Stomach (tissue), 19 donors: ENCODE measurements at places on chromosomes 2 and 18. TPM values are rescaled to one million over a fixed set of nuclear protein-coding genes. Genes with fewer than 3 reads are reported as not detected.

DNA sequence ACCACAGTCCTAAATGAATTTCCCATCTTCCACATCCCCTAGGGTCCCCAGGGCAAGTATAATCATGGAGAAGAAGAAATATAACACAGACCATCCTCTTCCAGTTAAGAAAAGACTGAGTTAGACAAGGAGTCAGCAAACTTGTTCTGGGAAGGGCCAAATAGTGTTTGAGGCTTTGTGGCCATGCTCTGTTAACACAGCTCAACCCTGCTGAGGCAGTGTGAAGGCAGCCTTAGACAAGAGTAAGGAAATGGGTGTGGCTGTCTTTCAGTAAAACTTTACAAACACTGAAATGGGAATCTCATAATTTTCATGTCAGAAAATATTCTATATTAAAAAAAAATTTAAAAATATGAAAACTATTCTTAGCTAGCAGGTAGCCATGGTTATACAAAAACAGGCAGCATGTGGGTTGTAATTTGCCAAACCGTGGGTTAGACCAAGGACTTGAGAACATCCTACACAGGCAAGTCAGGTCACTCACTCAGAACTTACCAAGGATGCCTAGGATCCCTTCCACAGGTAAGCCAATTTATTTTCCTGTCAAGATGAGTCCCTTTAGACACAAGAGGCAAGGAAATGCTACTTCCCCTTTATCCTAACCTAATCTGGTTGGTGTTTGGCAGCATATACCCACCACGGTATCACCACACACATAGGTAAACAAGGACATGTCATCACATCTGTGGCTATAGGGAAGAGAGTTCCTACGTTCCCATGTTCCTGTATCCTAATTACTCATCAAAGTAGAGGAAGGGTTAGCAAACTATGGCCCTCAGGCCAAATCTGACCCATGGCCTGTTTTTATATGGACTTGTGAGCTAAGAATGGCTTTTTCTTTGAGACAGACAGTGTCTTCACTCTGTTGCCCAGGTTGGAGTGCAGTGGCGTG, 31.9 kb downstream of the C2orf74 start:
- peak; percentile 16 for DNase-seq

DNA sequence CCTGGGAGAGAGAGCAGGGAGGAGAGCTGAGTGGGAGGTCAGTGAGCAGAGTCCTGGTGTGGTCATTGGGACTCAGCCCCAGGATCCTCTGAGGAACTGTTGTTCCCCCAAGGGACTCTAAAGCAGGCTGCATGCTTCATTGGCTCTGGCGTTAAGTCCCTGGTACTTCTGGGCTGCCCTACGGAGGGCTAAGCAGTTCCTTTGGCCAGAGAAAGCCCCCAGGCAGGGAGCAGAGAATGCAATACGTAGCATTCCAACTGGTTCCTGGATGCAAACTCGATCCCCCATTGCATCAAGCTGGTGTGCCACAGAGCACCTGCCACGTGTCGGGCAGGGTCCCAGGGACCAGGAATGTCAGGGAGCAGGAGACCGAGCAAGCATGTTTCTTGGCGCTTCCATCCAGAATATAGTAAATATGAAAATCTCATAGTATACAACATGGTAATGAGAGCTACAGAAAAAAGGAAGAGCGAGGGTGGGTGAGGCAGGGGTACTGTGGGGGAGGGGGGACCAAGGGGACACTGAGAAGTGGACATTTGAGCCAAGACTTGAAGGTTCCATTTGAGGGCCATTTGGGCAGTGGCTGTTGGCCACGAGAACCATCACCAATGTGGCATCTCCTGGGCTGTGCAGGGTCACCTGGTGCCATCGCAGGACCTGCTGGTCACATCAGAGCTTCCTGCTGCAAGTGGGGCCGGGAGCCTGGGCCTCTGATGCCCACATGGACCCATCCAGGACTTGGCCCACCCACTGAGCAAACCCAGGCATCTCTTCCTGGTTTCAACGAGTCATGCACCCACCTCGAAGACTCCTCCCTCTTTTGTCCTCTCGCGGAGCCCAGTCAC, 160.4 kb downstream of the ASB1 start:
- DNase-seq: peak; percentile 18

DNA sequence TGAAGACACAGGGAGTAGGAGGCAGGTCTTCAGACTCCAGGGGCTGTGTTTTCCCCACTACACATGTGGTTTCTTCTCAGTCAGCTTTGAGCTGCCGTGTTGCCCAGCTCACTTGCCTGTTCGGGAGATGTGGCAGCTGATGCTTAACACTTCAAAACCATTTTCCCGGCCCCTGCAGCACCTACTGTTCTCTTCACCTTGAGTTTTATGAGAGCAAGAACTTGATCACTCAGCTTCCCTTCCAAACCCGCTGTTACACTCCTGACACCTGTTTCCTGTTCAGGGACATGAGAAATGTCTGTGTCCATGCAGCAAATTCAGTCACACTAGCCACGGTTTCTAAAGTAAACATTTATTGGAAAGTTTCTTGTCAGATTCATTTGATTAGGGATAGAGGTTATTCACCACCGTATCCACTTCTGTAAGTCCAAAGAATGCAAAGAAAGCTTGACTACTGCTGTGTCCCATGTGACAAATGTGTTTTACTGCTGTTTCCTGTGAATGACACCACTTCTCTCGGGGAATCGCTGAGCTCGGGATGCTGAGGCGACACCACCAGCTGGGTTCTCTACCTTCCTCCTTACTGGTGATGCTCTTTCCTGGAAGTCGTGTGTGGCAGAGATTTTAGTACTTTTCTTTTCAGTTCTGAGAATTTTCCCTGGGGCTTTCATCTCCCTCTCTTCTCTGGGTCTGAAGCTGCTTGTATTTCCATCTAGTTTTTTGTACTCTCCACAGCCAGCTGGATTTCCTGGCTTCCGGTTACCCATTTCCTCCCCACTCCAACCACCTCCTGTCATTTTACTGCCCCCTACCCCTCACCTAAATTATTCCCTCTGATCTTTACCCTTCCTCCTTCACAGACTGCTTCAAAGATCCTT, 91.7 kb downstream of the KLF7 start:
- no peak for DNase-seq

Gene FKBP1B
- not detected for total RNA-seq

GRCh38 chr2:1659951-1660565, 84.3 kb downstream of the PXDN start:
- no peak for DNase-seq

DNA sequence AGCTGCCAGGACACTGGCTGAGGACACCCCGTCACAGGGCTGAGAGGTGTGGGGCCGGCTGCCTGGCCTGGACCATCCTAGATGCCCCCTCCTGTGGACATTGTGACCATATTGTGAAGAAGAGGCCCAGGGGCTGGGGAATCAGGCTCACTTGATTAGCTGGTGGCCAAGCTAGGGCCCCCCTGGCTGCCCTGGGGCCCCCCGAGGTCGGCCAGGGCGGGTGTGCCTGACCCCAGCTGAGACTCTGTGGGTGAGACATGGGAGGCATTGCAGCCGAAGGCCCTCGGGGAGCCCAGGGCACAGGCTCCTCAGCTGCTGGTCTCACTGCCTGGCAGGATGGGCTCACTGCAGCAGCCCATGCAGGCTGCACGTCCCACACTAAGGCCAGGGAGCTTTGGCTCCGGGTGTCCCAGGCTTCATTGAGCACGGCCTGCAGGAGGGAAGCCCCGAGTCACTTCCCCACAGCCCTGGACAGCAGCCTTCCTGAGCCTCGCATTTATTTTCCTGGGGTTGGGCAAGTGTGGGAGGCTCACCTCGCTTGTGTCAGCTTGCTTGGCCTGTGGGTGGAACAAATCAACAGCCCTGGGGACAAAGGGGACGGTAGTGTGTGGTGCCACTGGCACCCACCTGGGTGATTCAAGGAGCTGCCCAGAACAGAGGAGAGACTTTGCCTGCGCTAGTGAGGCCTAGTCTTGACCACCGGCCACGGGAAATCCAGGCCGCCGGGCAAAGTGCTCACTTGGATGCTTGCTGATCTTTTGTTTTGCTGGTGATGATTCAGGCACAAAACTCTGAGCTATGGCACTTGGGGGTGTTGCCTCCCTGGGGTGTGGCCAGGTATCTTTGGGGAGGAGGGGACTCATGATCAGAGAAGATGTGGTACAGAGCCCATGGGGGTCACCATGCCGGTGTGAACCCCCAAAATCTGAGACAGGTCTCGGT, 1.3 kb downstream of the GAL3ST2 start:
- DNase-seq: no peak

Gene SERPINB13
- not detected for total RNA-seq

DNA sequence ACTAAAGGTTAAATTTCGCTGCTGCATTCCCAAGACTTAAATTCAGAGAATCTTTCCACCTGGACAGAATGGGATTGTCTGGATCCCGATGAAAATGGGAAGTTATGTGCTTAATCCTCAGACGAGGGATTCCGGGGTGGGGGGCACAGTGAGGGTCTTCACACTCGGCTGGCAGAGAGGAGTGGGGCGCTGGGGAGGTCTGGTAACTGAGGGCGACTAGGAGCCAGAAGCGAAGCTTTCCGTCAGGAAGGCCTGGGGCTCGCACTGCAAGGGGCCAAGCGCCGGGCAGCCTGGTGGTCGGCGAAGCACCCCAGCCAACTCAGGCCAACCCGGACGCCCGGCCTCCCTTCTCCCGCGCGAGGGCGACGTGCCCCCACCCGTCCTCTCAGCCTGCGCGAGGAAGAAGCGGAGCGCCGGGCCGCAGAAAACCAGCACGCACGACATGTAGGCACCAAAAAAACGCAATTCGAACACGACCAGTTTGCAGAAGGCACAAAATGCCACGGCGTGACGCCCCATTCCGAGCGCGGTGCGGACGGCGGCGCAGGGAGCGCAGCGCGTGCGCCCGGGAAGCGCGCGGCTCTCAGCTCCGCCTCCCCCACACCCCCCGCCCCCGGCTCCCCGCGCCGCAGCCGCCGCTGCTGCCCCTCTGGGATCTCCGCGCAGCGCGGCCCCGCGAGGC, 188.1 kb downstream of the ZEB2 start:
- no peak for DNase-seq

Gene ST8SIA3
- total RNA-seq: not detected

DNA sequence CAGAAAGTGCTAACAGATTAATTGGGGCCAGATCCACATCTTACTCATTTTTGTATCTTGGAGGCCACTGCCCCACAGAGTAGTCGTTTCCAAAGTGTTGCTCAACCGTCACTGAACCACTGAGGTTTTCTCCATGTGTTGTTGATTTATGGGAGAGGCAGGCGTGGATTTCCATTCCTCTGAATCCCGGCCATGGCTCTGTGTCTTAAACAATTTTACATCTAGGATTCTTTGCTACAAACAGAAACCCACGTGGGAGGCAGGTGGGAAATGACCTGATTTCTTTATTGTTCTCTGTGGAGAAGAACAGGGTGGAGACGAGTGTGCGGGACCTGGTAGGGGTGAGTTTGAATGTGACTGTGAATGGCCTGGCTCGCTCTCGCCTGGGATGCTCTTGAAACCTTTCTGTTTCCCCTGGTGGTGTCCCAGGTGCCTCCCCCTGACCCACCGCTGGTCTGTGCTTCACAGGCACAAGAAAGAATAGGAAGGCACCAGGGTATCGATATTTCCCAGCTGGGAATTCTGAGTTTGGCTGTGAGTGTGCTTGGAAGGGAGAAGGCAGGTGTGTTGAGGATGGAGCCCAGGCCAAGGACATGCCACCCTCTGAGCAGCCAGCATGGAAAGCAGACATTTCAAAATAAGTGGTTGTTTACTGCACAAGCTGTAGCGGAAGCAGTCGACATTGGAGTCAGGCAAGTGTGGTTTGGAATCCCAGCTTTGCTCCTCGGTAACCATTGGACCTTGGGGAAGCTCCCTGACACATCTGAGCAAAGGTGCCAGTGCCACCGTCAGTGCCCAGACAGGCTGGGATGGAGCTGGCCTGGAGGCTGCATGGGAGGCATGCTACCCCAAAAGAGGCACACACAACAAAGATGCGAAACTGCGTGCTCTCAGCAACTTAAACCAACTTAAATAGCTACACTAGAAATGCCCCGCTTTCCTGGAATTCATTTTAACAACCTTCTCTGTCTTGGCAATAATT, 50.0 kb downstream of the LPIN1 start:
- DNase-seq: no peak

GRCh38 chr18:41969881-41970280, 14.8 kb downstream of the PIK3C3 start:
- no peak for DNase-seq

Gene CKAP2L
- 1.4 TPM for total RNA-seq

Gene PPM1G
- total RNA-seq: 33.0 TPM

GRCh38 chr2:106800976-106801655, 84.9 kb downstream of the ST6GAL2 start:
- DNase-seq: no peak

GRCh38 chr2:211455216-211455841, 898.9 kb downstream of the CPS1 start:
- DNase-seq: peak; percentile 79

DNA sequence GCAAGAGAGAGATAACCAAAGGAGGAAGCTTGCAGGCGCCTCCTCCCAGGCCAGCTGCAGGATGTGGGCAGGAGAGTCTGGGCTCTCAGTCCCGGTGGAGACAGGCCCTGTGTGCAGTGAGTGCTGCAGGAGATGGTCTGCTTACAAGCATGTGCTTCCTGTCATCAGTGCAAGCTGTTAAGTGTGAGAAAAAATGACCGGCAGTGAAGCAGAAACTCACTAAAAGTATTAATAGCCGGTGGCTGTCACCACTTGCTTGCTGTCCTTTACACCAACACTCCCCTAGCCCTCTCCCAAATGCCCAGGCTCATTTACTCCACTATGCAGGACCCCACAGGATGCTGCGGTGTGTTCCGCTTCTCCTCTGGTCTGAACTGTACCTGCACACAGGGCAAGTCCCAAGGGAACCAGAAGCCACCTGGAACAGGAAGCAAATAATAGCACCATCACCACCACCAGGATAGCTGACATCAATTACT, 435.6 kb upstream of the HS6ST1 start:
- no peak for DNase-seq

GRCh38 chr2:8636721-8637636, 44.9 kb upstream of the ID2 start:
- DNase-seq: no peak

GRCh38 chr2:157150747-157151146, 106.8 kb upstream of the GALNT5 start:
- DNase-seq: no peak

DNA sequence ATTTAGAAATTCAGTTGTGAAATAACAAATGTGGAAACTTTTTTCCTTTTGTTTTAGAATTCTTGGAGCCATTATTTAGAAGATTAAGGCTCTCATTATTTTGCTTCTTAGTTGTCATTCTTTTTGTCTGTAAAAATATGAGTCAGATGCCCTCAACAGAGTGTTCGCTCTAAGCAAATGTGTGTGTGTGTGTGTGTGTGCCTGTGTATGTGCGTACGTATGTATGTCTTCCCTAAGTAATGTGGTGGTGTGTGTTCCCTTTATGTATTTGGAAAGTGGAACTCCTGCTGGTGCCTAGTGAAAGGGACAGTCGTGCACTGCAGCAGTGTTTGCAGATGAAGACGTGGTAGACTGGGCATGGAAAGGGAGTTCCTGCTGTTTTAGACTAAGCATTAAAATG, 27.5 kb downstream of the ZNF407 start:
- no peak for DNase-seq

DNA sequence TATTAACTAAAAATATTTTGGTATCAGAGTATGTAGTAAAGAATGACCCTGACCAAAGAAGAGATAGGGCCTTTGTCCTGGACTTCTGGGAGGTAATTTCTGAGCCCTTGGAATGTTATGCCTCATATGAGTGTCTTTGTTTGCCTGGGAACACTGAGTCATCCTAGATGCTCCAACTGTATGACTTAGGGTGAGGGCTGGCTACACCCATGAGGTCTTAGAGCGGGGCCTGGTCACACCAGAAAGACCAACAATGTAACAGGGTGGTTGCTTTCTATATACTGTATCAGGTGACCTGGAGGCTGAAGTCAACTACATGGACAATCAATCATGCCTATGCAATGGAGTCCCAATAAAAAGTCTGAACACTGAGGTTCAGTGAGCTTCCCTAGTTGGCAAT, 253.1 kb downstream of the MBD2 start:
- no peak for DNase-seq
